ENCODE measurements at places on chromosomes 4 and X.
A peak's percentile ranks its signal among the peaks of the same experiment; 100 is the strongest.

DNA sequence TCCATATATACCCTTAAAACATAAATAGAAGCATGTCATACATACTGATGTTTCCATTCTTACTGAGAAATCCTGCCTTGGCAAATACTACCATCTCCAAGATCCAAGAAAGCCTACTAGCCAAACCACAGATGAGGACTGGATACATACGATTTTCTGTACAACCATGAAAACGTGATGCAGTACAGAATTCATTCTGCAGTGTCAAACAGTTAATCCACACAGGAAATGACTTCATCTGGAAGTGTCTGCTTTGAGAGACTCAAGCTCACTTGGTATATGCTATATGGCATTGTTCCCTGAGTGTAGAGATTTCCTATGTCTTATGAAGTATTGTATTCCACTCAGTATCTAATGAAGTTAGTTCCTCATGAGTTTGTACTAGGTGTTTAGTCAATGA is 94.3 kb downstream of the CT47B1 start:
- no peak for DNase-seq

DNA sequence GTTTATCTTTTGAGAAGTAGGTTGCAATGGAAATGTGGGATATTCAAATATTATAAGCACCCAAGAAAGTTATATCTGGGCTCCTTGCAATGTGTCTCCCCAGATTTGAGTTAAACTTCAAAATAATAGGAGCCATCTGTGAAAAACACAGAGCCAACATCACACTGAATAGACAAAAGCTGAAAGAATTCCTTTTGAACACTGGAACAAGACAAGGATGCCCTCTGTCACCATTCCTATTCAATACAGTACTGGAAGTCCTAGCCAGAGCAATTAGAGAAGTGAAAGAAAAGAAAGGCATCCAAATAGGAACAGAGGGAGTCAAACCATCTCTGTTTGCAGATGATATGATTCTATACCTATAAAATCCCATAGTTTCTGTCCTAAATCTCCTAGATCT is 114.3 kb upstream of the IL1RAPL1 start:
- DNase-seq, result no peak

- DNase-seq, result no peak
Observed at GRCh38 chr4:16085822-16086221, 2.0 kb upstream of the PROM1 start.

- peak; percentile 32 for DNase-seq
Observed at GRCh38 chrX:129769467-129770154, 10.1 kb upstream of the SASH3 start.

GRCh38 chr4:73345399-73345975 is 58.6 kb upstream of the ALB start:
- DNase-seq, result no peak

- DNase-seq, result no peak
Observed at GRCh38 chr4:150007512-150007911, 70.7 kb upstream of the DCLK2 start.

DNA sequence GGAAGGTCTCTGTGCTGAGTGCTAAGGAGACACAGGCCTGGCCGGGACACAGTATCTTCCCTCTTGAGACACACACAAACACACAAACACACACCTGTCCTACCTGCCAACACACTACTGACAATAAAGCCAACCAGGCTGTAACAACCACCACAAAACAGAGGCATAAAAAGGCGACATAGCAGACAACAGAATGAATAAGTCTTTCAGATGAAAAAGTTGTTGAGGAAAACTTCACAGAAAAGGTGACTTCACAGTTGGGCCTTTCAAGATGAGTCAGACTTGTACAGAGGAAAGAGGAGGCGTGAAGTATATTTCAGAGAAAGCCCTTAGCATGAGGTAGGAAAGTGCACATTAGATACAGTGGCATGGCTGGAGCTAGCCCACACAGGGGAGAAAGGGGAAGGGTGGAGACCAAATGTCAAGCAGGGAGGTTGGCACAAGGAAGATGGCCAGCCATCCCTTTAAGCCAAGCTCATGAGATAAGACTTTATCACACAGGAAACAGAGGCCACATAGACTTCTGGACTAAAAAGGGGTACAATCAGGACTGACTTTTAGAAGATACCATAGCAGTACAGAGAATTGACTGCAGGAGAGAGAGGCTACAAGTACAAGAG is 54.0 kb downstream of the SLC9A7 start:
- DNase-seq, result no peak

GRCh38 chrX:68723491-68724155 is 76.2 kb downstream of the STARD8 start:
- DNase-seq, result no peak

DNA sequence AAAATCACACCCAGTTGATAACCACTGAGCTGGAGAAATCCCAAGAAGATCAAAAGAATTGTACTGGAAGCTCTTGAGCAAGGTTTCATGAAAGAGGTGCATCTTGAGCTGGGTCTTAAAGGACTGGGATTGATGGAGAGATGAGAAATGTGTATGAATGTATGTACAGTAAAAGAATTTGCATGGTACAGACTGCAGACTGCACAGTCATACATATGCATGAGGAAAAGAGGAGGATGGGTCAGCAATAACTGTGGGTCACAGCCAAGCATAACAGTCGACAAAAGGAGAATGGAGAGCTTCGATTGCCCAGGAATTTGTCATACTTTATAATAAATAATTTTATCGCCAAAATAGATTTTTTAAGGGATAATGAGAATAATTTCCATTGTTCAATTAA is 4.8 kb upstream of the RELL1 start:
- no peak for DNase-seq

GRCh38 chr4:141977433-141977832 is 341.1 kb downstream of the IL15 start:
- DNase-seq, result no peak

DNA sequence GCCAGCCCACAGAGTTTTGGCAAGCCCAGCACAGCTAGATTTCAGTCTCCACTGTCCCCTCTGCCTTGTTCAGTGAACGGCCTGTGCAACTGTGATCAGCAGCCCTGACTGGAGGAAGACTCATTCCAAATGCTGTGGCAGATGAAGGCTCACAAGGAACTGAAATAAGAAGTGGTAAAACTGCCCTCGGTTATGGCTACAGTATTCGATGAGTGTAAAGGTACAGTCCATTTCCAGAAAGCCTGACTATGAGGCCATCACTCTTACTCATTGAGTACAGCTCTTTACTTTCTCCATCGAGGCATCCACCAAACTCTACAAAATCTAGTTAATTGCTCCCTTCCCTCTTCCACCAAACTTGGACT is 69.1 kb downstream of the RHOH start:
- no peak for DNase-seq

DNA sequence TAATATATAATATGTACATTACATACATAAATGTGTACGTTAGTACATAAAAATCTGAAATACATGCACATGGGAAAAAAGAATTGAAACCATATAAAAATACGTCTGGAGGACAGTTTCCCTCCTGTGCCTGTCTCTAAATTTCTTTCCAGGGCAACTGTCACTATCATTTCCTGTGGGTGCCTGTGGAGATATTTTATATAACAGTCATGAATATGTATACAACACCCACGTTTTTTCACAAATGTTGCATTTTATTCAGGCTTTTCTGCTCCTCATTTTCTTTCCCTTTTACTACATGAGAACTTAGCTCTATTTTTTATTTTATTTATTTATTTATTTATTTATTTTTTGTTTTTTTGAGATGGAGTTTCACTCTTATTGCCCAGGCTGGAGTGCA is 24.2 kb upstream of the GRPEL1 start:
- DNase-seq, result no peak

DNA sequence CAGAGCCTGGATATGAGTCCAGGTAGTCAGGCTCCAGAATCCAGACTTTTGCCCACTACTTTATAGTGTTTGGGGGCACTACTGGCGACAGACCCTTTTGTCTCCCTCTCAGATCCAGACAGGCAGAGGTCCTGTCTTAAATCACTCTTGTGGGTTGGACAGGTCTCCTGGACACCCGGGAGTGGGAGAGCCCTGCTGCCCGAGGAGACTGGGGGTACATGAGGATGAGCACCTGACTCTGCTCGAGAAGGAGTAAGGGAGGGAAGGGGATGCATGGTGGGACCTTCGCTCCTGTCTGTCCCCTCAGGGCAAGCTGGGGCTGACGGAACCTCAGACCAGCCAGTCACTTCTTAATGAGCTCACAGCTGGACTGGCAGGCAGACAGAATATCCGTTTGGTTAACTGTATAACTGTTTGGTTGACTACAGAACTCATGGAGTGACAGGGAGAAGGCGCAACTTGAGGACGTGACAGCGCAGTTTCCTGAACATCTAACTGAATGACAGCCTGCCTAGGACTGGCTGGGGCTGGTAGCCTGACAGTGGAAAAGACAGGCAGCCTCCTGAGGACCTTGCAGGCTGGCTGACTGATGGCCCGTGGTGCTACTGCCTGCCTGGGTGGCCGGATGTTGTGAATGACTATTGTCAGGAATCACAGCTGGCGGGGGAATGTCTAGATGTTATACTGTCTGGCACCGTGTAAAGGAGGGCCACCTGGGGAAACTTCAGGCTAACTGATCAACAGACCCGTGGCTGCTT is 1.6 kb upstream of the SUV39H1 start:
- DNase-seq, result no peak

- DNase-seq, result no peak
Observed at GRCh38 chrX:112066813-112067212, 15.8 kb downstream of the TRPC5 start.

GRCh38 chrX:70455366-70456202 is 10.9 kb downstream of the DLG3 start:
- no peak for DNase-seq

GRCh38 chr4:139212900-139213299 is 35.9 kb upstream of the ELF2 start:
- no peak for DNase-seq

DNA sequence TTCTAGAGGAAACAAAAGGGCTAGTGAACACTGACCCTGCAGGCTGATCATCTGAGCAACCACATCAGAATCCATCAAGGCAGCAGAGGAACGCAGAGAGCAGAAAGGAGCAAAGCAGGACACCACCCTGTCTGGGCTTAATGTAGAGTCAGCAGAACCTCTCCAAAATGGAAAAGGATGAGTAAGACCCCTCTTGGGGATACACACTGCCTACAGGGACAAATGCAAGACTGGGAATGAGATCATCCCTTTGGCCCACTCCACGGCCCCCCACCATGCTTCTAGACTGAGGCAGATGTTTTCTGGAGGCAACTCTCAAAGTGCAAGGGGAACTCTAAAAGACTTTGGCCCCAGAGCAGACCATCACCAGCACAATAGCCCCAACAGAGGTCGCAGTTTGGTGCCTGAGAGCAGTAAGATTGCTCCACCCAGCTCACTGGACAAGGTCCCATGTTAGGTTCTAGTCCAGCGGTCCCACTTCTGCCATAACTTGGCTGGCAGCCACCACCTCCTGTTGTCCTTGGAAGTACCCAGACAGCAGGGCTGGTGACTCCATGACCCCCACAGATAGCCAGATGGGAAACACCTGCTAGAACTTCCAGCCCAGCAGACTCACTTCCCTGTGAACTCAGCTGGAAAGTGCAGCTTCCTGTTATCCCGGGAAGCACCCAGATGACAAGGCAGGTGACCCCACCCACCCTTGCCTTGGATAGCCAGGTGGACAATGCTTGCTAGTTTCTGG is 372.7 kb downstream of the INPP4B start:
- DNase-seq, result no peak

- DNase-seq, result no peak
Observed at GRCh38 chrX:10502961-10503360, 117.4 kb downstream of the MID1 start.

- no peak for DNase-seq
Observed at GRCh38 chr4:181807771-181808170, 435.4 kb upstream of the TENM3 start.

DNA sequence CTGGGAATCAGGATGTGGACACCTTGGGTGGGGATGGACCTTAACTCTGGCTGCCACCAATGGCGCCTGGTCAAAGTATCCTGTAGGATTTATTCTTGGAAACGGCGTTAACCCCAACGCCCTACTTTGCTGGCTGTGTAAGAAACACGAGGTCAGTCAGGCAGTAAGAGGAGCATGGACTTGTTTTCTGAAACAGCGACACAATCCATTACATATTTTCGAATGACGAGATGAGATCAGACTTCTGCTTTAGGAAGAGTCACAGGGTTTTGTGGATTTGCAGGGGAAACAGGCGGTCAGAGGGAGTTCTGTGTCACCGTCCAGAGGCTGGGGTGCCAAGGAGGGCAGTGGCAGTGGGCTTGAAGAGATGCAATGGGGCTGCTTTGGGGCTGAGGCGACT is 92.2 kb downstream of the TBL1X start:
- DNase-seq, result no peak

GRCh38 chr4:24993551-24994080 is 37.1 kb downstream of the LGI2 start:
- DNase-seq, result no peak

DNA sequence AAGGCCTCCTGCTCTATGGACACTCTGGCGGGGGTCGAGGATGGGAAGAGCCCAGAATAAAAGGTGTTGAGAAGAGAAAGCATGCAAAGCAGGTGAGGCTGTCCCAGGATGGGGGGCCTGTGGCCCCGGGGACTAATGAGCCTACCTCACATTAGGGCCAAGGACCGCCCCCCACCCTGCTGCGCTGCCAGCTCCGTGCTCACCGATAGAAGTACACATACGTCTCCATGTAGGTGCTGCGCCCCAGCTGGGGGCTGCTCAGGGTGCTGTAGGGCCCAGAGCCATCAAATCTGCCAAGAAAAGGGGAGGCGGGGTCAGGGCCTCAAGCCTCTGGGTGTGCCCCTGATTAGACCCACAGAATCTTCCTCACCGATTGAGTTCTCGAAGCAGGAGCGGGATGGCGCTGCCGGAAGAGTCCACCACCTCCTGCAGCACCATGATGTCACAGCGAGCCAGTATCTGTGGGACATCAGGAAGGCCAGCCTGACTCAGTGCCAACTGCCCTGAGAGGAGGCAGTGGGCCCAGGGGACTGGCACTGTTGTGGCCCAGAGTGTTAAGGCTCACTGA is 4.3 kb downstream of the DNASE1L1 start:
- no peak for DNase-seq

DNA sequence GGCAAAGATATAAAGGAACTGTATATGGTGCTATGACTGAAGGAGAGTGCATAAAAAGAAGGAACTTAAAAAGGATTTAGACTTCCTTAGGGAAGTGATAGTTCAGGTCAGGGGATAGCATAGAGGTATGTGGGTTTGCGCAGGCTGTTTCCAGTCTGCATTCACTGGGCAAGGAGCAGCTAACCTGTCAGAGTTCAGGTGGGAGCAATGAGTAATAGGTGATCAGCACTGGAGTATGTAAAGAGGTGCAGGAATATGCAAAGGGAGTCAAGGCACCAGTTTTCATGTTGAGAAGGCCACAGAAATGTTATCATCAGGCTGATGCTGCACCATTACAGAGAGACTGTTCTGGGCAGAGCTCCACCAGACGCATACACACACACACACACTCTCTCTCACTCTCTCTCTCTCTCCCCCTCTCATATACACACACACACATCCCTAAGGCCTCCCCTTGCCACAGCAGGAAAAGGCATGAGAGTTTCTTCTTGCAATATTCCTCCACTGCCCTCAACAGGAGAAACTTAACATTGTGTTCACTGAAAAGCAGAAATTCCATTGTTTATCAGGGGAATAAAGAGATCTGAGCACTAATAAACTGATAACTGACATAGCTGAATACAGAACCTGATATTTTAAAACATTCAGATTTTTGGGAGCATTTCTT is 256.4 kb upstream of the GRID2 start:
- DNase-seq, result no peak

GRCh38 chr4:171718069-171718468 is 95.1 kb upstream of the GALNTL6 start:
- no peak for DNase-seq
